ENCODE measurements at places on chromosomes 3 and 15.

DNA sequence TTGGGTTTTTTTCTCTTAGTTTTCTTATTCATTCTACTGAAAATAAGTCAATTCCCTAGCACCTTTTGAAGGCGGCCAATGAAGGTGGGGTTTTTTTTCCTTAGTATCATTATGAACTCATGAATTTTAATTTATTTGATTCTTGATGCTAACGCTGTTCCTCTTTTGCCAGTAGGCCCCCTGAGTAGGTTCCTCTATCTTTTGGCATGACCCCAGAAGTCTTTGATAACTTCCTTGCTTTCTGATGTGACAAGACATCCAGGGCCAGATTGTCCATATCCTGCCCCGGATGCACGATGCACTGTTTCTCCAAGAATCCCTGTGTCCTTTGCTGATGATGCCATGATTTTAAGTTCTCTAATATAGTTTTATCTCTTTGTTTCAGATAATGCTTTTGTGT is 20.6 kb downstream of the LRRK1 start:
- DNase-seq = no peak

DNA sequence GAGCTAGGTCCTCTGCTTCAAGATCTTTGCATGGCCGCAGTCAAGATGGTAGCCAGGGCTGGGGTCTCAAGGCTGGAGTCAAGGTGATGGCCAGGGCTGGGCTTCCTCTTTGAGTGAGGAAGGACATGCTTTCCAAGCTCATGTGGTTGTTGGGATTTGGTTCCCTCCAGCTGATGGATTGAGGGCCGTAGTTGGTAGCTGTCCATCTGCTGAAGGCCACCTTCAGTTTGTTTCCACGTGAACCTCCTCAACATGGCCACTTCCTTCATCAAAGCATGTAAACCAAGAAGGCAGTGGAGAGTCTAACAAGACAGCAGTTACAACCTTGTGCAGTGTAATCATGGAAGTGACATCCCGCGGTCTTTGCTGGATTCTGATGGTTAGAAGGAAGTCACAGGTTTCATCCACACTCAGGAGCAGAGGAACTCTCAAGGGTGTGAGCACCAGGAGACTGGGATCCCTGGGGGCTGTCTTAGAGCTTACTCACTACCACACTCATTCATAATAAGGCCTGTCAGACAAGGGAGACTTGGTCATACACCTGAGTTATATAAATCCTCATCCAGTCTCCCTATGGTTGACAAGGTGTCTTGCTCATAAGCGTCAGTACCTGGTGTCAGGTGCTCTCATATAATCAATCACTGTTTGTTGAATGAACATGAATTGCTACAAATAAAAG is 42.1 kb downstream of the ABHD5 start:
- no peak for DNase-seq

GRCh38 chr3:157544501-157545130 is 41.4 kb upstream of the VEPH1 start:
- DNase-seq = no peak

DNA sequence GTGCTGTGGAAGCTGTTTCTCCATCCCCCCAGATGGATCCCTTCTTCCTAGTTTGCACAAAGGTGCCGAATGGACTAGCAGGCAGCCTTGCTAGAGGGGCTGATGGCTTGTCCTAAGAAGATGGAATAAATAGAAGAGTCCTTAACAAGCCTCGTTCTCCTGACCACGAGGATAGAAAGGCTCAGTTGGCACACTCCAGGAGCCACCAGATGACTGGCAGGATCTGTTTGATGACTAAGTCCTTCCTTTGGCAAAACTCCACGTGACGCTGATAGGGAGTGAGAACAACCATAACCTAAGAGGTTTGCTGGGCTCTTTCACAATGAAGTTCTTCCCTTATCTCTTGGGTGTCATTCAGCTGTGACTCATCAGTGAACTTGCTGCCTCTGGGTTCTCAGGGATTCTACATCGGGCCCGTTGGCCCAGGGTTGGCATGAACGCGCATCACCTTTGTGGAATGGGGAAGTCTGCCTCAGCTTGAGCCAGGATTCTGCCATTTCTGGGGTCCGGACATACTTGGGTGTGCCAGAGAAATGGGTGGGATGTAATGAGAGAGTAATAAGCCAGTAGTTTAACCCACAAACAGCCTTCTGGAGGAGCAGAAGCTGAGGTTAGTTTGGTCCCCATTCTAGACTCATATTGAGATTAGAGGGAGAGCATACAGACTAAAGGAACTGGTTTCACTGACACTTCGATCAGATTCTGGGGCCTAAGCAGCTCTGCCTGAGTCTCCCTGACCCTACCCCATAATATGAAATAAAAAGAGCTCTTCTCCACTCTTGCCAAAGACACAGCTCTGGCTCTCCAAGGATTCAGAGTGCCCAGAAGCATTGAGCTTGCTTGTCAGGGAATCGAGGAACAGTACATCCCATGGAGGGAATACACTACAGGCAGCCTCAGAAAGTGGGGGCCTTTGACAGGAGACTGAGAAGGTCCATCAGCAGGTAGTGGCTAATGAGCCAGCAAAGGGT is 2.0 kb upstream of the MELTF start:
- DNase-seq = no peak

DNA sequence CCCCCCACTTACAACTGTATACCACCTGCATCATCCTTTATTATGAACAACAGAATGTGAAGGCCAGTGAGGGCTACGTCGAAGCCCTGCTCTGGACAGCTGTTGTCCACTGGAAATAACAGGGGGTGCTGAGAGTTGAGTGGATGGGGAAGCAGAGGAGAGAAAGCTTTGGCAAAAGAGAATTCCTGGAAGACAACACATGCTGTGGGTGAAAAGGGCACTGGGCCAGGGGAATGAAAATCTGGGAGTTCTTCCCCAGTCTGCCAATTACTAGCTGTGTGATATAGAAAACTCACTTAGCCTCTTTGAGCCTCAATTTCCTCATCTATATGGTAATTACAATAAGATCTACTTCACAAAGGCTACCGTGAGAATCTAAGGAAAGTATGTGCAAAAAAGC is 40.7 kb downstream of the FSTL1 start:
- no peak for DNase-seq

DNA sequence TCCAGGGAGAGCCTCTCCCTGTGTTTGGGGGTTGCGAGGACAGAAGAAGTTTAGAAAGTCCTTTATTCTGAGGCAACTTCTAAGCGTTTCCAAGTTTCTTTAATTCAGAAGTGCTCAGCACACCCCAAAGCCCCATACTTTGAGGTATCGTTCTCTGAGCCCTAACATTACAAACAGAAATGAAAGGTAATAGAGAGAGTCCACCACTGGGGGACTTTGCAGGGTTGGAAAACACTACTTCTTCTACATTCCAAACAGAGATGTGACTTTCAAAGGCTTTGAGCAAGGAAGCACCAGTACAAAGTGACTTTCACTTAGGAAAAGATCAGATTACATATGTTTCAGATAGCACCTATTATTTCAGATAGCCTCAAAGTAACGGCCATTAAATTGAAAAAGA is 6.2 kb upstream of the ZNF280D start:
- DNase-seq = no peak

DNA sequence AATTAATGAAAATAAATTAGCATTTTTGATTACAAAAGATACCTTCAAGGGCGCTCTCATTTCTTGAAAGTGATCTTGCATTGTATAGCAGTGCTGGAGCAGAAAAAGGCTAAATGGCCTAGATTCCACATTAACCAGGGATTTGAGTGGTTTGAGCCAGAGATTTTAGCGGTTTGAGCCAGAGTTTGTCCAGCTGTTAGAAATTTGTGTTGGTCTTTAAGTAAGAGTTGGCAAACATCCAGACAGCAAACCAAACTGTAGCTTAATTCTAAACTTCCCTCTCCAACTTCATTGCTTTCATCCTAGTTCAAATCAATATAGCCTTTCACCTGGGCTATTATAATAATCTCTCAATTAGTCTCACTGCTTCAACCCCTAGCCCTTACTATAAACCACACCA is 351.7 kb downstream of the IGSF11 start:
- DNase-seq = no peak

DNA sequence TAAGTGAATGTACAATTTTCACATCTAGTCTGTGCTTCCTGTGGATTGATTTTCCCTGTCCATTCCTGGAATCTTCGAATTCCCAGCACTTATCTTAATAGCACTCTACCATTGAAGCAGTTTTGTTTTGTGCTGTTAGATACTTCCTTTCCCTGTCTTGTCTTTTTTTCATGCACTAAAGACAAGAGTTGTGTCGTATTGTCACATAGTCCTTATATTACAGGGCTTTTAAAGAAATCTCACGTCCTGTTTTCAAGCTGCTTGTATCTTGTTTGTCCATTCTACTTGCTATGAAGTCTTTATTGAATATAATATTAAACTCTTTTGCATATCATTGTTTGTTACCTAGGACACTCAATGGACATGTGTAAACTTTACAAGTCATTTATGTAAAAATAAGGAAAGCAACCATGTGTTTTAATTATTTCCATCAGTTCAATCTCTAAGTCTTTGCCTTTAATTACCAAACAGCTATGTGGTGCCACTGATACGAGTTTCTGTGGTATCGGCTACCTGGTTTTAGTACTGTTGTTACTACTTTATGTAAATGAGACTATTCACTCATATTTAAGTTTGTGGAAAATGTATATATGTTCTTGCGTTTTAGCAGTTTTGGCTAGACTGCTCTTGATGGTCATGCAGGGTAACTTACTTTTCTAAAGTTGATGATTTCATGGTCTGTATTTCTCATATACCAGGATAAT is 10.3 kb downstream of the PIK3CA start:
- DNase-seq = no peak

DNA sequence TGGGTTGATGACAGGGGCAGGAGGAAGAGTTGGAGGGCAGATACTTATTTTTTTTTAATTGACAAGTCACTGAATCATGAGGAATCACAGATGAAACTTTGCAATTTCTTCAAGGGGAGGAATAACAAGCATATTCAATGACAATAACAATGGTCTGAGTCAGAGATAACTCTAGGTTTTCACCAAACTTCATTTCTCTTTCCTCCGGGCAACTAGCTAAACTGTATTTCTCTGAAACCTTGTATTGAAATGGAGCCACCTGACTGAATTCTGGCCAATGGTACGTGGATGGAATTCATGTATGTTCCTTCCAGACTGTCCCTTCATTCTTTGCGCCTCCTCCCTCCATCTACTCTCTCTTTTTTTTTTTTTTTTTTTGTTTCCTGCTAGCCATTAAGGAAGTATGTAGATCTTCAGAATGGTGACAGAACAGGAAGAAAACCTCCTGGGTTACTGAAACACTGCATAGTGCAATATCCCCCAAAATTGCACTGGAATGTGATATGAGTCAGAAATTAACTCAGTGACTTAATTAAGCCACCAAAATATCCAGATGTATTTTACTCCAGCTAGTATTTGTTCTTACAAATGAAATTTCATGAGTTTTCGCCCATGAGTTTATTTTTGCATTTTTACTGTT is 495.4 kb downstream of the OTOL1 start:
- DNase-seq = no peak

DNA sequence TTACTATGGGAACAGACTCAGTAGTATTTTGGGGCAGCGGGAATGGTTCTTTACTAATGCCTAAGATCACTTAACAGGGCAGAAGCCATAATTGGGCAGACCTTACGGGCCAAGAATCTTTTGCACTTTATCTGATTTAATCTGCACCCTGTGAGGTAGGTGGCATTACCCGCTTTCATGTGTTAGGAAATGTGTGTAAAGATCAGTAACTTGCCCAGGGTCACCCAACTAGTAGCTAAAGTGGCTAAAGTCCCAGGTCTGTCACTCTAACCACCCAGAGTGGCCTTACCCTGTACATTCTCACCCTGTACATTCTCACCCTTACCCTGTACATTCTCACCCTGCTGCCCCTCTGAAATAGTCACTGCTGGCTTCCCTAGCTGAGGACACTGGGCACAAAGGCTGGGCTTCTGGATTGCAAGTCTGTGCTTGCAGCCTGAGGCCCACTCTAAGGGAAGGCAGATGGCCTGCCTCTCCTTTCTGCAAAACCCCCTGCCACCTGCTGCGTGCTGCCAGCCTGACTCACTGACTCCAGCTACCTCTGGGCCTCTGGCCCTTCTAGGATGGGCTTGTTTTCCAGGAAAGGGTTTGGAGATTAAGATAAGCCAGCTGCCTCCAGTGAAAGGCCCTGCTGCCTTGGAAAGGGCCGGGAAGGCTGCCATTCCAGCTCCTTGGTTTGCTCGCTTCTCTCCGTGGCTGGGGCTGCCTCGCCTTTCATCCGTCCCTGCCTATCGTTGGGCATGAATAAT is 37.5 kb upstream of the MYZAP start:
- DNase-seq = no peak

DNA sequence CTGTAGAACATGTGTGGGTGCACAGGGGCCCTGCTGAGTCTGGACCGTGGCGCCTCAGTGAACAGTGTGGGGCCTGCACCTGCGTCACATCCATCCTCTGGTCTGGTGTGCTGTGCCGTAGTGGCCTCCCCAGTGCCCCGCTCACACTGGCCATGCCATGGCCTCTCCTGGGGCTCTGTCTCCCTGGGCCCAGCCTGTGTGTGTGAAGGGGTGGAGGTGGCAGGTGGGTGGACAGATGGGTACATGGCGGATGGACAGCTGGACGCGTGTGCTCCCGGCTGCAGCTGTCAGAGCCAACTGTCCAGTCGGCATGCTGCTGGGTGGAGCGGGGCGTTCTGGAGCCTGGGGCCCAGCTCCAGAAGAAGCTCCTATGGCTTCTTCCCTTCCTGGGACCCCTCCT is 17.8 kb downstream of the PLXNA1 start:
- no peak for DNase-seq

DNA sequence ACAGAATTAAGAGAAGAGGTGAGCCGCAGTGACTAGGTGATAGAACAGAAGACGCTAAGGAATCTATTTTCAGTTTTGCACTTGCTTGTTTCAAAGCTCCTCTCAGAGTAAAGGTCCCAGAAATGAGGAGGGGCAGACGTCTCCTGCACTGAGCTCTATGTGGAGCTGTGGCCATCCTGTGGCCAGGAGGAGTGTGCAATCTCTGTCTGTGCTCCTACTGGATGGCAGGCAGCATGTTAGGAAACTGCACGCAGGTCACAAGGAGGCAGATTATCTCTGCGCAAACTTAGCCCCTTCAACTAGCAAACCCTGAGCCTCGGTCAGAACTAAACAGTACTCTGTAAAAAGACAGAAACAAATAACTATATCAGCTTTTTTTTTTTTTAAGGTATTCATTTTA is 31.1 kb upstream of the PPIB start:
- no peak for DNase-seq

GRCh38 chr3:24354230-24354629 is 140.4 kb downstream of the THRB start:
- no peak for DNase-seq

- DNase-seq = no peak
Observed at GRCh38 chr3:113439606-113440005, 1.7 kb downstream of the CFAP44 start.

DNA sequence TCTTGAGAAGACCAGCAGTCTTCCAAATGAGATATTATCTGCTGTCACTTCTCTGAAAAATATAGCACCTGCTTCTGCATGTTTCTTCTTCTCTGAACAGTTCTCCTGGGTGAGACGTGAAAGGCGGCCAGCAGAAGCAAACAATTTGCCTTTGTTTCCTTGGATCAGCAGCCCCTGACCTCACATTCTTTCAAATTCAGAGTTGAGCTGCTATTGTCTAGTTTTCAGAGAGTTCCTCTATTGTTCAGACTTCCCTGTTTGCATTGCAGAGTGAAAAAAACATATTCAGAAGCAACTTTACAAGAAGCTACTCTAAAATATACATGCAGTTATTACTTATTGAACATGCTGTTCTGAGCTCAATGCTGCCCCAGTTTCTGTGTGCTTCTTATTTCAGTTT is 653.6 kb downstream of the NAALADL2 start:
- DNase-seq = no peak
